ENCODE measurements at places on chromosomes 16 and 17.

GRCh38 chr17:78826421-78826820 is 14.2 kb downstream of the USP36 start:
- no peak for DNase-seq

- no peak for DNase-seq
These were observed 290.4 kb upstream of the HSBP1 start for GRCh38 chr16:83517398-83517797.

DNA sequence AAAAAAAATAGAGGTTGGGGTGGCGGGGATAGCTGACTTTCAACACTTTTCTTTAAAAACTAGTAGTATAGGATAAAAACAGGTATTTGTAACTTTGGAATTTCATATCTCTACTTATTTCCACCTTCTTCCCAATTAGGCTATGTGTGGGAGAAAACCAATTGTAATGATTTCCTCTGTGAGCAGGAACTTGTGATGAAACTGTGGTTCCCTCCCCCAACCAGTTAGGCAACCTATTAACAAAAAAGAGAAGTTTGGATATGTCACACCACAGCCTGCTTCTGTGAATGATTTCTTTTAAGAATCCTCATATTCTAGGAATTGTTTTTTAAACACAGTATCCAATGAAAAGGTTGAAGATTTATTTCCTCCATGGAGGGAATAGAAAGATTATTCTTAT is 1.9 kb downstream of the IGSF6 start:
- no peak for DNase-seq

DNA sequence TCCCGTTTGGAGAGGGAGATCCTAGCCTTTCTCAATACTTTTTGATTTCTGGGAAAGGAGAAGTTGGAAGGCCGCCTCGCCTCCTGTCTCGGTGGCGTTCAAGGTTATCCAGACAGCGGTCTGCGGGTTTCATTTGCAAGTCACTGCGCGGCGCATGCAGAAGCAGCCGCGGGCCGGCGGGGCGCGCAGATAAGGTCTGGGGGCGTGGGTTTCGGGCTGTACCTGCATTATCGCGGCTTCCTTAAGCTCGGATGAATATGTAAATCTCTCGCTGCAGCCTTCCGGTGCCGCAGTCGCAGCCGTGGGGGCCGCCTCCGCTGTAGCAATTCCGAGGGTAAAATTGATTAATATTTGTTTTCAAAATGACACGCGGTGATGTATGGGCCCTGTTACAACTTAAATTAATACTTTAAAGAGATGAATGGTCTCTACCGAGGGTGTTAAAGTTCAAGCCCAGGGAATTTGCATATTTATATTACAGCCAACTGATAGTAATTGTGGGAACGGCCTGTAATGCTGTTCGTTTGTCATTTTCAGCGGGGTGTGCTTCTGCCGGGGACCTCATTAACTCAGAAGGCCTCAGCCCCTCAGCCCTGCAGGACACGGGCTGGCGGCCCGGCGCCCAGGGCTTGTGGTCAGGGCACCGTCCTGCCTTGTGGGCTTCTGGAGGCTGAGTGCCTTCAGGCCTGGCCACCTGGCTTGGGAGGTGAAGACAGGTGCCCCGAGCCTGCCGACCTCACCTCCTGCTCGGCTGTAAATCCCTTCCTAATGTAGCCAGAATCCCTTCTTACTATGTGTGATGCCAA is 99.4 kb downstream of the CYLD start:
- DNase-seq, result peak; percentile 13

- no peak for DNase-seq
These were observed 37.8 kb downstream of the CDH8 start for GRCh38 chr16:61998460-61998859.
